ENCODE measurements at places on chromosomes 6 and 20.

GRCh38 chr6:106730264-106730663 lies 100.9 kb downstream of the QRSL1 start:
- DNase-seq = no peak

- DNase-seq = no peak
These were observed 178.2 kb downstream of the SYNE1 start for GRCh38 chr6:152458648-152459644.

GRCh38 chr6:125363039-125363823 lies 61.5 kb upstream of the HDDC2 start:
- DNase-seq = peak; percentile 65

GRCh38 chr20:41853806-41854205 lies 235.6 kb upstream of the CHD6 start:
- DNase-seq = no peak

GRCh38 chr20:18728165-18728869 lies 85.3 kb upstream of the SCP2D1 start:
- DNase-seq = no peak

GRCh38 chr6:77173472-77174074 lies 289.7 kb downstream of the HTR1B start:
- DNase-seq = no peak

- DNase-seq = no peak
These were observed 108.7 kb downstream of the FYN start for GRCh38 chr6:111764238-111765175.

DNA sequence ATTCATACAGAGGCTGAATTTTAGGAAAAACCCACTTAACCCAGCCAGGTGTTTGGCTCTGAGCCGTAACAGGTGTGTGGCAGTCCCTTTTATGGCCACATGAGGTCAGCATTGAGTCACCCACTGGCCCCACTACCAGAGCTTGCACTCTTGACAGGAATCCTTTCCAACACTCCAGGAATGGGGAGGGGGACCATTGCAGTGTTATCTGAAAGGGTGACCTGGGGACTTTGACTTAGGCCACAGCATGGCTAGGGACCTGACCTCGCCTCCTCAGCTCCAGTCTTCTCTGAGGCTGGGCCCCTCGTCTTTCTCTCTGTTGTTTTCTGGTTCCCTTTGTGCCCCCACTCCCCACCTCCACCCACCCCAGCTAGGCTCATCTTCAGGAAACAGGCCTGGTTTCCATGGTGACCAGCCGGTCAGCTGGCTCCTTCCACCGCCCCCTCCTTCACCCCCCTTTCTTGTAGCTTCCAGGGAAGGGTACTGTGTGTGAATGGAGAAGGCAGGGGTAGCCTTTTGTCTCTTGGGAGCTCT lies 2.1 kb upstream of the TMEM151B start:
- DNase-seq = peak; percentile 79

DNA sequence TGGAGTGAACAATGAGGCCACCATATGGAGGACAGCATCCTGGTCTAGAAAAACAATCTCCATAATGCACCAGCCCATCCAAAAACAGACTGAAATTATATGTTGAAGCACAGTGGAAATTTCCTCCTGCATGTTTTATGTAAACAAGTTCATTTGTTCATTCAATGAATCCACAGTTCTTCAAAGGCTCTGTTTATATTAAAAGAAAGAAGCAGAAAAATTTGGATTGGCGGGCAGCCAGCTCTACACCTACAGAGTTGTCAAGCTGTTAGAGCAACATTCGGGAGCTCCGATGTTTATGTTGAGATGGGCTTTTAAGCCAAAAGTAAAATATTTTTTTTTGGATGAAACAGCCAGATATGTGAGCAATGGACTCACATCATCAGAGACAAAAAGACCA lies 395.3 kb upstream of the SULF2 start:
- DNase-seq = no peak

Measured in HEK293T (cell line).